ENCODE measurements at places on chromosomes 2 and 18. TPM values are rescaled to one million over a fixed set of nuclear protein-coding genes. Genes with fewer than 3 reads are reported as not detected.

GRCh38 chr2:147663153-147663961 is 181.5 kb upstream of the ACVR2A start:
- DNase-seq: no peak

DNA sequence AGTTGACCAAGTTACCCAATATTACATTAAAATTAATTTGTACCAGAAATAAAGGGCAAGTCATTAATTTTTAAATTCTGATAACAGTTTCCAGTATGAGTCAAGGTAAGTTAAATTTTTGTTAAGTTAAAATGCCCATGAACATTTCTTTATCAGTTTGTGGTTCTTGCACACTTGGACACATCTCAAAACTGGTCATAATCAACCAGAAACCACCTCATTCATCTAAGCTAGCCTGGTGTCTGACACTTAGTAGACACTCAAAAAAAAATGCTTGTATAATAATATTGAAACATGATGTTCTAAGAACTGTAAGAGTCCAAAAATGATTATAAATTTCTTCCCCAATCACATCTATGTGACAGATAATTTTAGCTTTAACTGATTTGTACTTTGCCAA is 62.4 kb downstream of the SATB2 start:
- no peak for DNase-seq

The FEV gene
- not detected for total RNA-seq

The RAB12 gene
- 113 TPM for total RNA-seq

- no peak for DNase-seq
Observed at GRCh38 chr2:27683390-27684071, 19.8 kb downstream of the SLC4A1AP start.

The RPL37A gene
- total RNA-seq: 2,083 TPM

DNA sequence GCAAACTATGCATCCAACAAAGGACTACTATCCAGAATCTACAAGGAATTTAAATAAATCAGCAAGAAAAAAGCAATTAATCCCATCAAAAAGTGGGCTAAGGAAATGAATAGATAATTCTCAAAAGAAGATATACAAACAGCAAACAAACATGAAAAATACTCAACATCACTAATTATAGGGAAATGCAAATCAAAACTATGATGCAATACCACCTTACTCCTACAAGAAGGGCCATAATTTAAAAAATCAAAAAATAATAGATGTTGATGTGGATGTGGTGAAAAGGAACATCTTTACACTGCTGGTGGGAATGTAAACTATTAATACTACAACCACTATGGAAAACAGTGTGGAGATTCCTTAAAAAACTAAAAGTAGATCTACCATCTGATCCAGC is 164.7 kb downstream of the ZBTB7C start:
- DNase-seq: no peak

DNA sequence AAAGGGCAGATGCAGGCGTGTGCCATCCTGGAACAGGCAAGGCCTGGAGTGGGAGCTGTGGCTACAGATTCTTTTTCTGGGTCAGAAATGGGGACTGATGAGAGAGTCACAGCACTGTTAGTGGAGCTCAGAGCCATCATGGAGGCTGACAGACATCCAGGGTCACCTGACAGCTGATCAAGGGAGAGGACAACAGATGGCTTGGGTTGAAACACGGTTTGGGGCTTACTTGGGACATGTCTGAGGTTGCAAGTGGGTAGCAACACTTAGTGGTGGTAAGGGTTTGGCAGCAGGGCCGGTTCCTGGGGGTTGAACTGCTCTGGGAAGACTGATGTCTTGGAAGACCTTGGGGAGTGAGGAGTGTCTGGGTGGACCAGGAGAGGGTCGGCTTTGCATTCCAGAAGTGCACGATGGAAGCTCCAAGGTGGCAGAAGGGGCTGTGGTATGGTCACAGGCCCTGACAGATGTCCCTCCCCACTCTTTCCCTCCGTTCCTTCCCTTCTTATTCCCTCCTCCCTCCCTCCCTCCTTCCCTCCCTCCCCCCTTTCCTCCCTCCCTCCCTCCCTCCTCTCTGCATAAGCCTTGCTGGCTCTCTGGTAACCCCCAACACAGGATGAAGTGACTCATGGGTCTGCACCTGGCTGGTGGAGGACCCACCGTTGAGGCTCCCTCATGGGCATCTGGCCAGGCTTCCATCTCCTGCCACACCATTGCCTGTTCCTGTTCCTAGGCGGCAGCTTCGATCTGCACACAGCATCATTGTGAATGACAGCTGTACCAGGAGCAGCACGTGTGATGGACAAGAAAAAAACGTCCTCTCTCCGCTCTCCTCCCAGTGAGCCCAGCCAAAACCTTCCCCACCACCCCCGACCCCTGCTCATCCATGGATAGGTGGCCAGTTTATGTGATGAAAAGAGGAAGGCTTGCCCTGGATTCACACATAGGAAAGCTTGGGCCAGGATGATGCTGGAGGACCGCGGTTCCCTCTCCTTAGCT is 63.8 kb upstream of the RPL31 start:
- DNase-seq: no peak

GRCh38 chr18:58041633-58042032 is 2.4 kb upstream of the NEDD4L start:
- DNase-seq: no peak

- no peak for DNase-seq
Observed at GRCh38 chr2:97870396-97870843, 125.3 kb downstream of the TMEM131 start.

GRCh38 chr2:239563561-239563960 is 162.7 kb upstream of the HDAC4 start:
- DNase-seq: no peak

GRCh38 chr2:237319086-237319820 is 94.7 kb downstream of the COL6A3 start:
- no peak for DNase-seq

- DNase-seq: no peak
Observed at GRCh38 chr2:159792599-159792998, 5.4 kb downstream of the CD302 start.

The SCYGR4 gene
- not detected for total RNA-seq

DNA sequence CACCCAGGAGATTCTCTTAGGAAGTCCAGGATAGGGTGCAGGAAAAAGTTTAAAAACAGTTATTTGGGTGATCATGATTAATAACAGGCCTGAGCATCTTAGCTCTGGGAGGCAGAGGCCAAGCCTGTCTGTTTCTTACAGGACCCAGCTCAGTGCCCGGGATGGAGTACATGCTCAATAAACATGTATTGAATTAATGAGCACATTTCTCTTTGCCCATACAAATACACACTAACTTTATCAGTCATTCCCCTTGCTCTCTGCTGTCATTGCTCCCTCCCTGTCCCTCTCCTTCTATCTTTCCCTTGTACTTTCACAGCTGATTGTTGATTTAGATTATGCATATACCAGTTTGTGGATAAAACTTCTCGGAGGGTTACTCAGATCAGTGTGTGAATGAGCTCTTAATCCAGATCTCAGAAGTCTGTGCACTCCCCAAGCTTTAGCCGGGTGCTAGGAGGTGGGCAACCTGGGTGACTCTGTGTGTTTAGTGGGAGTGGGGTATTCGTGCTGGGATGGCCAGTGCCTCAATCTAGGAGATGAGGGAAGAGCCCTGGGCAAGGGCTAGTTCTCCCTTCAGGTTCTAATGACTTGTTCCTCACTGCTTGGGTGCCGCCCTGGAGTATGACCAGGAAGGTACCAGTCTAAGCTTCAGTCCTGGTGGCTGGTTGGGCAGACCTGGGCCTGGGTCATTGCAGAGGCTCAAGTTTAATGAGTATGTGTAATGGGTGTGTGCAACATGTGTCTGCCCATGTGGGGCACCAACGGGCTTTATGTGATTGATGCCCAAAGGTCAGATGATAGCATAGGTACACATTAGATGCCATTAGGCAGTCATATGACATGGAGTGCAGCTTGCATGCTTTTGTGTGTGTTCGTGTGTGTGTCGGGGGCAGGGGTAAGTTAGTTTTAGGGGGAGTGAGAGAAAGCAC is 10.6 kb downstream of the EMX1 start:
- DNase-seq: no peak

GRCh38 chr2:45845566-45845965 is 194.1 kb downstream of the PRKCE start:
- no peak for DNase-seq

The RAB6C gene
- 0.16 TPM for total RNA-seq

The HAUS1 gene
- total RNA-seq: 7.1 TPM

GRCh38 chr2:133193544-133194361 is 374.5 kb downstream of the NCKAP5 start:
- DNase-seq: no peak

DNA sequence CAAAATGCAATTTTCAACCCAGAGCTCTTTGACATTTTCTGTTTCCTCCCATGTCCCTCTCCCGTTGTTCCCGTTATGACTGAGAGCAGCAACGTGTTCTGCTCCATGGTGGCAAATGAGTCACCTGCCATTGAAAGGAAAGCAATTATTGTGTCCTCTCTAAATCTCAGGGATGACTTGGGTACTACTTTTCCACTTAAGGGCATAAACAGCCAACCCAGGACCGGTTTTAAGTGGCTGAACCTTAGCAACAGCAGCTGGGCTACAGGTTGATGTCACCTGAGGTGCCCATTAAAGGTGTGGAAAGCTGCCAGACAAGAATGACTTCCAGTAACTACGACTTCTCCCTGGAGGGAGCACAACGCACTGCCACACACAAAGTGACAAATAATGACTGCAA is 236.8 kb downstream of the NCKAP5 start:
- DNase-seq: no peak

DNA sequence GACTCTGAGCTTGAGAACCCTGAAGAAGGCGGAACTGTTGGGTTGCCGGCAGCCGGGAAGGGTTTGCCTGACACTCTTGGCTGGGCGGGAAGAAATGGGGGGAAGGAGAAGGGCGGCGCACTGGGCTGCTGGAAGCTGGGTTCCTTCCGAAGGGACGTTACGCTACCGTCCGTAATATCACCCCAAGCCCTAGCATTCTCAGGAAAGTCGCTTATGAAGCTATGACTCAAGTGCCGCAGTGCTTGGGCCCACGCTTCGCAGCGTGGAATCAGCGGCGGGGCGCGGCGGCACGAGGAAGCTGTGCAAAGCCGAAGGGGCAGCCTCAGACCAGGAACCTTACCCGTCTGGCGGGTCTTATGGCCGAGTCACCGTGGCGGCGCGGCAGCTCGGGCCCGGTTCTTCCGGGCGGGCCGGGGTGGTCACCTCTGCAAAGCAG is 50.2 kb upstream of the SIGLEC15 start:
- peak; percentile 79 for DNase-seq

DNA sequence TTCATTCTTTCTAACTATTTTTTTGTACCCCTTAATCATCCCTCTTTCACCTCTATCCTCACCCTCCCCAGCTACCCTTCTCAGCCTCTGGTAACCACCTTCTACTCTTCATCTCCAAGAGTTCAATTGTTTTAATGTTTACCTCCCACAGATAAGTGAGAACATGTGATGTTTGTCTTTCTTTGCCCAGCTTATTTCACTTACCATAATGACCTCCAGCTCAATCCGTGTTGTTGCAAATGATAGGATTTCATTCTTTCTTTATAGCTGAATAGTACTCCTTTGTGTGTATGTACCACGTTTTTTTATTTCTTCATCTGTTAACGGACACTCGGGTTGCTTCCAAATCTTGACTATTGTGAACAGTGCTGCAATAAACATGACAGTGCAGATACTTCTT is 22.1 kb upstream of the TMEM37 start:
- no peak for DNase-seq

The MC2R gene
- total RNA-seq: not detected

DNA sequence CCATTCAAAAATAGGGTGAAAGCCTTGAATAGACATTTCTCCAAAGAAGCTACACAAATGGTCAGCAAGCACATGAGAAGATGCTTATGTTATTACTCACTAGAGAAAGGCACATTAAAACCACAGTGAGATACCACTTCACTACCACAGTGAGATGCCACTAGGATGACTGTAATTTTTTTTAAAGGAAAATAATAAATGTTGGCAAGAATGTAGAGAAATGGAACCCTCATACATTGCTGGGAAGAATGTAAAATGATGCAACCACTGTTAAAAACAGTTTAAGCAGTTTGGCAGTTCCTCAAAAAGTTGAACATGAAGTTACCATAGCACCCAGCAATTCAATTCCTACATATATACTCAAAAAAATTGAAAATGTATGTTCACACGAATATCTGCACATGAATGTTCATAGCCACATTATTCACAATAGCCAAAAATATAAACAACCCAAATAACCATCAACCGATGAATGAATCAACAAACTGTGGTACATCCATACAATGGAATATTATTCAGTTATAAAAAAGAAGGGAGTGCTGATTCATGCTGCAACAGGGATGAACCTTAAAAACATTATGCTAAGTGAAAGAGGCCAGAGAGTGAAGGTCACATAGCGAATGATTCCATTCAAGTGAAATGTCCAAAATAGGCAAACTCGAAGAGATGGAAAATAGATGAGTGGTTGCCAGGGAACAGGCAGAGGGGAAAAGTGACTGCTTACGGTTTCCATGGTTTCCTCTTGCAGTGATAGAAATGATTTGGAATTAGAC is 156.2 kb upstream of the NDUFV2 start:
- no peak for DNase-seq

The ACTG2 gene
- total RNA-seq: 1.9 TPM

The TUBA3D gene
- total RNA-seq: 138 TPM

DNA sequence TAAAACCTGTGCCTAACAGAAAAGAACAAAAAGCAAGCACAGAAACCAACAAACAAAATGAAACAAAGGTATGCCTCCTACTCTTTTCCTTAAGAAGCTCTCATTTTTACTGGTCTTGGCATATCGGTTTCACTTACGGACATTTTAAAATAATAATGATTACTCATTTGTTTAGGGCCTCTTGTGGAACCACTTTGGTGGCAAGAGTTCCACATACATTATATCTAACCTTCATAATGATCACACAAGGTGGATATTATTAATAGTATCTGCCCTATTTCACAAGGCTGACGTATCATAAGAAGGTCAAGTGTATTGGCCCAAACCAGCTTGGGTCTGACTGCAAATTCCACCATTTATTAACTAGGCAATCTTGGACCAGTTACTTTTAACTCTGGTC is 304.7 kb downstream of the TCF4 start:
- DNase-seq: no peak

DNA sequence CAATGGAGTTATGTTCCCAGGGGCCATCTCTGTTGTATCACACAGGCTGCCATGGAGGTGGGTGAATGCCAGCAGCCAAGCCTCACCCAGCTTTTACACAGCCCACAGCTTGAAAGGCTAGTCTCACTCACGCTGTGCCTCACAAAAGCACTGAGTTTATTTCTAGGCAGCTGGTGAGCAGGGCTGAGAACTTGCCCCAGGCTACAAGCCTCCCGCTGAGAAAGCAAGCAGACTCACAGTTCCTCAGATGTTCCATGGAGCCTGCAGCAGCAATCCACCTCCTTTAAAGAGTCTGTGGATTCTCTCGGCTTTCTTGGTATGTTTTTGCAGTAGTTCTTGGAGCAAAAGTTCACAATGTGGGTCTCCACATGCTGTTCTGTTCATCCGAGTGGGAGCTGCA is 40.9 kb upstream of the ALKAL2 start:
- DNase-seq: no peak

- DNase-seq: no peak
Observed at GRCh38 chr2:68770271-68771111, 35.9 kb downstream of the ARHGAP25 start.

DNA sequence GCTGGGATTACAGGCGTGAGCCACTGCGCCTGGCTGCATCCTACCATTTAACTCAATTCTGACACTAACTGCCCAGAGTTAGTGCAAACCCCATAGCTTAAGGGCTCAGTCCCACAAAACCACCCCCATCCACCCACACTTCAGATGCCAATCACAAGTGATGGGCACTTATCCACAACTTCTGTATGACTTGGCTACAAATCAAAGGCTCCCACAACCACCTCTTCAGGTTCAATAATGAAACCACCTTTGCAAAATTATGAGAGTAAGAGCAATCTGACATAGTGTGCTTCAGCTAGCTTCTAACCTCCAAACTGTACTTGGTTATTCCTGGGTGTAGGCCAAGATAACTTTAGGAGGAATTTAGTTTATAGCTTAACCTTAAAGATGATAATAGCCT is 51.3 kb upstream of the SLC35F5 start:
- no peak for DNase-seq

The VAMP5 gene
- 62.1 TPM for total RNA-seq

Data from Right ventricle myocardium inferior (tissue), 1 donor.